Sigmoid colon (tissue), 7 donors: ENCODE measurements at places on chromosomes 2 and 18. TPM values are rescaled to one million over a fixed set of nuclear protein-coding genes. Genes with fewer than 3 reads are reported as not detected.

AQP12B gene
- total RNA-seq, result not detected

C2orf66 gene
- not detected for total RNA-seq

DNA sequence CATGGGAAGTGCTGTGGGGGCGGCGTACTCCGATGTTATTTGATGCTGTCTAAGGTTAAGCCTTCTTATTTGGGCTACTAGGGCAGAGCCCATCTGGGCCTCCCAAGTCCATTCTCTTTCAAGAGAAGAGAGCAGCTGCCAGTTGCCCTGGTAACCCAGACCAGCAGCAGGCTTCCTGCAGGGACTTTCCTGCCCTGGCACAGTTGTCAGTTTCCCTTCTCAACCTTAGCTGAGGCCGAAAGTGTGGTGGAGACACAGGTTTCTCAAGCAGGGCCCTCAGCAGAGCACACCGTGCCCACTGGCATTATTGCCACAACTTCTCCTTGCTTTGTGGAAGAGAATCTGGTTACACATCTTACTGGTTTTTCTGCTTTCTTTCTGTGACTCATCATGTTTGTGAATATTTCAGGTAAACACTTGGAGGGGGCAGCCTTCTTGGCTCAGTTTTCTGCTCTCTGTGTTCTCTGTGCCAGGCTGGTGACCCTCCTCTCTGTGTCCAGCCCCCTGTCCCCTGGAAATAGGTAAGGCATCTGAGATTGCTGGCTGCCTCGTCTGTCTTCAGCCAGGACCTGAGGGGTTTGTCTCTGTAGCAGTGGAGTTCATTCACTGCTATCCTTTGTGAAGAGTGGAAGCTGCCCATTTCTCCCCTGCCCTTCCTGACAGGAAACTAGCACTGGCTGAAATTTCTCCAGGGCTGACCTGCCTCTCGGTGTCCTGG lies 111.0 kb downstream of the B3GNT2 start:
- DNase-seq, result no peak

DNA sequence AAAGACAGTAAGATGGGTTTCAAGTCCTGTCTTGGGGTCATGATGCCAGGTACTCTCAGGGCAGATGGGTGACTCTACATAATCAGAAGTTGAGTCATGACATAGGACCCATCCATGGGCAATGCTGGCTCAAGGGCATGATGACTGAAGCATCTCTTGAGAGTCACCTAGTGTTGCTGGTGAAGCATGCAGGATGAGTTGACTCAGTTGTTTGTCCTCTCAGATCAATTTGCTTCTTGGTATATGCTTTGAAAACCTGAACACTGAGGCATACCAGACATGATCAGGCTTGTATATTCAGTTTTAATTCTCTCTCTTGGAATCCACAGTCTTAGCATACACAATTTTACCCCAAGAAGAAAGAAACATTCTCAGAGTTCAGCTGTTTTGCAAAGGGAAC lies 658.9 kb upstream of the NXPH2 start:
- no peak for DNase-seq

DNA sequence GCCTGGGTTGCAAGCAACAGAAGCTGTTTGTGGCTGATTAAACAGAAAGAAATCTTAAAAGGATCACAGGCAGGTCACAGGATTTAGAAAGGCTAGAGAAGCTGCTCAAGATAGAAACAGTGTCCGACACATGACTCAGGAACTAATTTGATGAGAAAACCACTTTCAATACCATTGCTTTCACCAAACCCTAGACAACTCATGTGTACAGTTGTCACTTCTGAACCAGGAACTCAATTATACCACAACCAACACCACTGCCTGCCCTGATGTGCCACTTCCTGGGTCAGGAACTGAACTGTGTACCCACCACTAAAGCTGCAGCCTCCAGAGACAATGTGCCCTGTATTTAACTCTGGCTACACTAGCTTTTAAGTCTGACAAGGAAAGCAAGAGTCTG lies 56.0 kb downstream of the TMEM247 start:
- DNase-seq, result no peak

DNA sequence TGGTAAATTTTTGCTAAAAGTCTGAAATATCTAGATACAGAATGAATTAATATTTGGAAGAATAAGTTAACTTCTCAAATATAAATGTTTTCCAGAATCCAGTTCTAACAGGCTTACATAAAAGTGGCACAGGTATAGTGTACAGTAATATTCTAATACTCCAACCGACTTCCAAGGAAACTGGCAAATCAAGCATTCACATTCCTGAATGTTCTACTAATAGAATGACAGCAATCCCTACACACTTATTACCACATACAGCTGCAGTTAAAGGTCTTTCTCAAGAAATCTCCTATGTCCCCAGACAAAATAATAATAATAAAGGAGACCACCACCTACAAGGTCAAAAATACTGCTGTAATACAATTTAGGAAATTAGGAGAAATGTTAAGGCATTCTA lies 31.9 kb downstream of the TMEM131 start:
- DNase-seq, result no peak

DNA sequence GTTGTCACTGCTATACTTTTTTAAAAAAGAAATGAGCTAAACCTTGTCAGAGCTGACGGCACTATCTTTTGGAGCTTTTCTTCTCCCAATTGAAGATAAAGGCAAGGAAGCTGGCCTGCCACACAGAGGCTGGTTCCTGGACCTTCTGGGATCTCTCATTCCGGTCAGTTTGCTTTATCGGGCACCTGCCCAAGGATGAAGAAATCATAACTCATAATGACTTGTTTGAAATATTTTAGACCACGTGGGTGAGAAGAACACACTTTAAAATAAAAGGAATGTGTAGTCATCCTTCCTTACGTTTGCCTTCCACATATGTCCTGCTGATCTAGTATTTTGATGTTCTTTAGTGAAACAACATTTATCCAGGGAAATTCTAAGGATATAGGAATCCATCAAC lies 535.7 kb downstream of the DCC start:
- no peak for DNase-seq

- peak; percentile 13 for DNase-seq
These were observed 8.8 kb upstream of the POMC start for GRCh38 chr2:25177211-25177611.

- DNase-seq, result no peak
These were observed 6.8 kb downstream of the THUMPD2 start for GRCh38 chr2:39772086-39772811.

GRCh38 chr2:74985978-74986609 lies 27.7 kb downstream of the POLE4 start:
- DNase-seq, result no peak
